ENCODE measurements at places on chromosomes 16 and 17.

GRCh38 chr16:73006026-73006425 lies 41.9 kb downstream of the ZFHX3 start:
- no peak for DNase-seq

DNA sequence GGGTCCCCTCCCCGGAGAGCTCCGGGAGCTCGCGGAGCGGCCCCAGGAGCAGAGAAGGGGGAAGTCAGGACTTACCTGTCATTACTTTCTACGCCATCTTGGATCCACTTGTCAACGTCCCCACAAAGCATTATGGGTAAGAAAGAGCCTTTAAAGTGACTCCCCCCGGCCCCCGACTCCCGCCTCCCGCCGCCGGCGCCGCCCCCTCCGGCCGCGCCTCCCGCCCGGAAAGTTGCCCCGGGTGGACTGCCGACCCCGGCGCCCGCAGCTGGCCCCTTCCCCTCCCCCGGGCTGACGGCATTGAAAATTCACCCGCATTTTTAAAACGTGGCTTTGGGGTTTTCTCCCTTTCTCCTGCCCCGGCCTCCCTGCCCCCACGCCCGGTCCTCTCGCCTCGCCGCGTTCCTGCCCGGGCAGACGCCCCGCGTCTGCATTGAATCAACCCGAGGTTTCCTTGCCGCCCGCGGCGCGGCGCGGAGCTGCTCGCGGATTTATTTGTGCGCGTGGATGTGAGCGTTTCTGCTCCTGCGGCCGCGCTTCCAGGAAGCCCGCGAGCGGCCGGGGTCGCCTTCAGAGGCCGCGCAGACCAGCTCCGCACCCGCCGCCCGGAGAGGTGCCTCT lies at the start of gene HELZ:
TSS of gene HELZ (minus strand) at position 124 of the 621 bp plus-strand sequence. CDS start 26,392 bp downstream, outside the sequence.
- peak; percentile 74 for DNase-seq

GRCh38 chr16:621526-622105 lies 9.2 kb upstream of the WFIKKN1 start:
- no peak for DNase-seq

DNA sequence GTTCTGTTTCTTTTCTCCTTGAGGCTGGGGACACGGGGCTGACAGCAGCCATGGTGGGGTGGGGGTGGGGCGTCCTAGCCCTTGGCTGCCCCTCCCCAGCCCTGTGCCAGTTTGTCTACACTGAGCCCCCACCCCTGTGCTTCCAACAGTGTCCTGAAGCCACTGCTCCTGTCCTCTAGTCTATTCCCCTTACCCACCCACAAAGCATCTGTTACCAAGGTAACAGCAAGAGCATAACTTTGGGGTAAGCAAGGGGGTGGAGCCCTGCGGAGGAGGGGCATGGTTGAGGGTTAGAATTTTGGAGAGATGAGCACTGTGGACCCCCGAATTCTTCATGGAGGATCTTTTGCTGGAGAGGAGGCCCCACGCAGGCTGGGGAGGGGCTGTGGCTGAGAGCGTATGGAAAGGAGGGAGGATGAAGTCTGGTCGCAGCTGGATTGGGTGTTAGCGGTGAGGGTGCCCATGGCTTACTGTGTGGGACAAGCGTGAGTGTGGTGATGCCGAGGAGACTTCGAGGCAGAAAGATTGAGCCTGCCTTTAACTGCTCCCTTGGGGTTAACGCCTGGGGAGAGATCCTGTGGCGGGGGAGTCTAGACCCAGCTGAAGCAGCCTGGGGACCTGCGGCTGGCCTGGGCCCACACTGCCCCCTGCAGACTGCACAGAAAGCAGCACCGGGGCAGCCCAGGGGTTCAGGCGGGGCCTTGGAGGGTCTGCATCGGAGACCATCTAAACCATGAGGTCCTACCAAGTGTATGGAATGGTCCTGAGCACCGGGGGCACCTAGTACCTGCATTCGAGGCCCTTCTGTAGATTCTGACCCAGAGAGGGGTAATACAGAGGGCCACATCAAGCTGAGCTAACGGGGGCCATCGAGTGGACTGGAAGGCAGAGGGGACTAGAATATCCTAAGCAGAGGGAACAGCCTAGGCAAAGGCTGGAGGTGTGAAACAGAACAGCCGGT lies 6.1 kb upstream of the STAC2 start:
- DNase-seq: peak; percentile 51

DNA sequence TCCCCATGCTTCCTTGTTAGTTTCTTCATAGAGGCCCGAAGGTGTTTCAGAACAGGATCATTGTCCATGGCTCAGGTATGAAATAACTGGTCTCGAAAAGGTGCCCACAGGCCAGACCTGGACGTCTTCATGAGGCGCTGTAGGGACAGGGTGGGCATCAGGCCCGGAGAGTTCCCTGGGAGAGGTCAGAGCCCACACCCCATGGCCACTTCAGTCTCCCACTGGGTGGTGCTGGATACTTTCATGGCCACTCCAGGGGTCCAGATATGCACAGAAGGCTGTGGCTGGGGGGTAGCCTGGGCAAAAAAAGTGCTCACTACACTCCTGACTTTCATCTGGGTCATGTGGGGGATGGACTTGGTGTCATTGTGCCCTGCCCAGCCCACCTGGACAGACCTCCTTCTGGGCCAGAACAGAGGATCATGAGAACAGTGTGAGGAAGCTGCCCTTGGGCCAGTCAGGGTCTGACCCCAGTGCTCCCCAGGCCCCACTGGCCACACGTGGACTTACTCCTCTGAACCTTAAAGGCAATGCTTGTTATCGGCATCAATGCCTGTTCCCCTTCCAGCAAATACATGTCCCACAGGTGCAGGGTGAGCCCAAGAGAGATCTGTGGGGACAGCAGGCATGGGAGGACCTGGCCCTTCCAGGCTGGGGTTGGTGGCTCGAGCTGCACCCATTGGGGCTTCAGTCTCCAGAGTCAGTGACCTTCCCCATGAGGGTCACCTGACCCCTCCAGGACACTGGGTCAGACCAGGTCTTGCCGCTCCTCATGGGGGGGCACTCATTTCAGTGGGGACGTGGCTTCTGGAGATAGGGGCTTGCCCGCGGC lies 36.9 kb downstream of the LGALS9 start:
- no peak for DNase-seq

GRCh38 chr16:81629034-81629802 lies 149.9 kb upstream of the PLCG2 start:
- no peak for DNase-seq

DNA sequence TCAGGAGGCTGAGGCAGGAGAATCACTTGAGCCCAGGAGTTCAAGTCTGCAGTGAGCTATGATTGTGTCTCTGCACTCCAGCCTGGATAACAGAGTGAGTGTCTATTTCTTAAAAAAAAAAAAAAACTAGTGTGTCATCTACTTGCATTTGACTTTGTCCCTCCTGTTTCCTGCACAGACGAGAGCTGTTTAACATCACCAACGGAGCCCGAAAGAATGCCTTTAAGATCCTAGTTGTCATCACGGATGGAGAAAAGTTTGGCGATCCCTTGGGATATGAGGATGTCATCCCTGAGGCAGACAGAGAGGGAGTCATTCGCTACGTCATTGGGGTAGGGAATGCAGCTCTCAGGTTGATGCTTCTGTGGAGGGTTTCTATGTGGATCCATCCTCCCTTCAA lies 13.4 kb downstream of the ITGAM start:
- DNase-seq: no peak
